AG10803 (cell line): ENCODE measurements at places on chromosomes 13 and 19.

DNA sequence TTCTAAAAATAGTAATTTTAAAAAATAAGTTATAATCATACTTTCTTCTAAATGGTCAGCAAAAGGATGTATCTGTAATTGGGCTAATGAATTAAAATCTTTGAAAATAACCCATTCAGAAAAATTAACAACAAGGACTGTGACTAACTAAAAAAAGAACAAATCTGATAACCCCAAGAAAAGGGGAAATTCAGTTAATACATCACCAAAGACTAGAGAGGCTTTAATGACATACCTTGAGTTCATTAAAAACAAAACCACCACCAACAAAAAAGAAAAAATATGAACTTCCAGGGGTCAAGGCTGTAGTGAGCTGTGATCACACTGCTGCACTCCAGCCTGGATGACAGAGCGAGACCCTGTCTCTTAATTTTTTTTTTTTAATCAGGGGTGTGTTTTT lies 121.8 kb downstream of the TBC1D4 start:
- DNase-seq, result no peak

GRCh38 chr13:95120650-95121049 lies 180.6 kb downstream of the ABCC4 start:
- no peak for DNase-seq

DNA sequence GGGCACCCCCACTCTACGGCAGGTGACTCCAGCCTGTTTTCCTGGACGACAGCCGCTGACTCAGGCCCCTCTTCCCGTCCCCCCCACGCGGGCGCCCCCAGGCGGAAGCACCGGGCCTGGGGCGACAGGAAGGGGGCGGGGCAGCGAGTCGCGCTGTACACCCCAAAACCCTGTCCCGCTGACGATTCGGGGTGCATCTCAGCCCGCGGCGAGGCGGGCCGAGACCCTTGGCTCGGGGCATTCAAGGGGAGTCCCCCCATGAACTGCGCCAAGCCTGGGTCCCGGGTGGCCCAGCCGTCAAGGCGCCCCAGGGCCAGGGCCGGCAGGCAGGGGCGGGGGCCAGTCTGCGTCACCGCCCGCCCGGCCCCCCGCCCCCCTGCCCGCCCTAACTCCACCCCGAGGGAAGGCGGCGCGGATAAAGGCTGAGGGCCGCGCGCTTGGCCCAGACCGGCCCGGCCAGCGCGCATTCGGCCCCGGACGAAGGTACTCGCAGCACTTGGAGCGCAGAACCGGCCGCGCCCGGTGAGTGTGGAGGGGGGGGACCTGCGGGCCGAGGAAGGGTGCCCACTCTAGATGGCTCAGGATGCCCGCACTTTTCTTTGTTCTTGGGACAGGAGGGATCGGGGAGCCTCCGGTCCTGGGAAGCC lies at the start of gene MIDN:
Gene MIDN (plus strand): TSS at position 445 of the 647 bp plus-strand sequence. CDS start 1,714 bp downstream, outside the sequence.
- peak; percentile 91 for DNase-seq

GRCh38 chr13:50401049-50401505 lies 385.8 kb downstream of the KCNRG start:
- DNase-seq, result peak; percentile 86

DNA sequence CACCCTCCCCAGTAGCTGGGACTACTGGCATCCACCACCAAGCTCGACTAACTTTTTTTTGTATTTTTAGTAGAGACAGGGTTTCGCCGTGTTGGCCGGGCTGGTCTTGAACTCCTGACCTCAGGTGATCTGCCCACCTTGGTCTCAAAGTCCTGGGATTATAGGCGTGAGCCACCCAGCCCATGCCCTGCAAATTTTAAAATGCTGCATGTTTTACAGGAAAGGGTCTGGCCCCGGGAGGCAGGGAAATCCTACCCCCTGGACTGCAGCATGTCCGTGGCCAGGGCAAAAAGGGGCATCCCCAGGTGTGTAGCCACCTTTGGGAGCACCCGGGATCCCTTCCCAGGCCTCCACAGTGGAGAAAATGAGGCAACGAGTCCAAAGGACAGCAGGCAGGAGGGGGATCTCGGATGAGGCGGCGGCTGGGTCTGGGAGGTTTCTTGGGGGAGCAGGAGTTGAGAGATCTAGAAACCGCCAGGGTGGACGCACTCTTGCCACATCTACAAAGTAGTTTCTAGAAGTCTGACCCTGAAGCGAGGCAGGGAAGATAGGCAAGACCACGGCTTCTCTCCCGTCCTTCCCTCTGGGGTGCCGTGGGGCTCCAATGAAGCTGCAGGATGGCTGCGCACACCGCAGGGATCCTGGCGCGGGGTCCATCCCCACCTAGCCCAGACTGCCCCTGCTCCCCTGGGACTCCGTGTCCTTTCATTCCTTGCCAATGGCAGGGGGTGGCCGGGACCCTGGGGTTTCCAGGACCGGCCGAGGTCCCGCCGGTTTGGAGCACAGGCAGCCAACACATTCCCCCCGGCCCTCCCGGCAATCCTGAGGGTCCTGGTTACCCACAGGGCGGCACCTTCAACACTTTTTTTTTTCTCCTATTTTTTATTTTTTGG lies 21.3 kb upstream of the ZBTB7A start:
- DNase-seq, result no peak

GRCh38 chr19:41956621-41957020 lies 2.5 kb downstream of the RABAC1 start:
- no peak for DNase-seq

- no peak for DNase-seq
Observed at GRCh38 chr13:88544836-88545235, 873.7 kb downstream of the SLITRK5 start.

GRCh38 chr13:69820180-69820579 lies 287.4 kb upstream of the ATXN8OS start:
- no peak for DNase-seq

DNA sequence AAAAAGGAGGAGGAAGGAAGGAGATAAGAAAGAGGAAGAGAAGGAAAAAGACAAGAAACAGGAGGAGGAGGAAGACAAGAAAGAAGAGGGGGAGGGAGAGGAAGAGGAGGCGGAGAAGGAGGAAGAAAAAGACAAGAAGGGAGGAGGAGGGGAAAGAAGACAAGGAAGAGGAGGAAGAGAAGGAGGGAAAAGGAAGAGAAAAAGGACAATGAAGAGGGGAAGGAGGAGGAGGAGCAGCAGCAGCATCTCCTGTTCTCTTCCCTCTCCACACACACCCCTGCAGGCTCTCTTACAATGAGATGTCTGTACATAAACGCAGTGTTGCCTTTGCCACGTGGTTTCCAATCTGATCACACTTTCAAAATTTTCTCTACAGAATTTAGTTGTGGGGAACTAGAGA lies 66.6 kb downstream of the RUBCNL start:
- DNase-seq, result no peak

GRCh38 chr19:13652810-13653590 lies 111.3 kb upstream of the MRI1 start:
- no peak for DNase-seq

GRCh38 chr19:34734537-34735103 lies 577 bp downstream of the ZNF181 start:
- peak; percentile 85 for DNase-seq

DNA sequence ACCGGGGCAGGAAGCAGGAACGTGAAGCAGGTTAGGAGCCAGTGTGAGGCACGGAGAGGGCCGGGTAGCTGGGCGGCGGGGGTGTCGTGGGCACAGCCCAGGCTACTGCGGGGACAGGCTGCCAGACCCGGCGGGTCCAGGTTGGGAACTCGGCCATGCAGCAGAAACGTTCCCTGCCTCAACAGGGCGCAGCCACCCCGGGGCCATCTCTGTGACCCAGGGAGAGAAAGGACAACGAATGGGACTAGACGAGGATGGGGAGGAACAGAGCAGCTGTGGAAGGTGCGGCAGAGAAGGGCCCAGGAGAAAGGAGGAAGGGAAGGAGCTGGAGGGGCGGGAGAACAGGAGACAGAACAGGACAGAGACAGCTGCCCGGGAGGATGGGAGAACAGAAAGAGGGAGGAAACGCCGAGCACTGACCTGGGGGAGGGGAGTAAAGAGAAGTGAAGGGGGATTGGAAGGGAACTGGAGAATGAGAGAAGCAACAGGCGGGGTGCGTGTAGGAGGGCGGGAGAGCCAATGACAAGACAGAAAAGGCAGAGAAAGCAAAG lies 12.9 kb upstream of the GARIN5A start:
- no peak for DNase-seq

GRCh38 chr13:43815204-43815603 lies 28.4 kb upstream of the ENOX1 start:
- DNase-seq, result peak; percentile 82

DNA sequence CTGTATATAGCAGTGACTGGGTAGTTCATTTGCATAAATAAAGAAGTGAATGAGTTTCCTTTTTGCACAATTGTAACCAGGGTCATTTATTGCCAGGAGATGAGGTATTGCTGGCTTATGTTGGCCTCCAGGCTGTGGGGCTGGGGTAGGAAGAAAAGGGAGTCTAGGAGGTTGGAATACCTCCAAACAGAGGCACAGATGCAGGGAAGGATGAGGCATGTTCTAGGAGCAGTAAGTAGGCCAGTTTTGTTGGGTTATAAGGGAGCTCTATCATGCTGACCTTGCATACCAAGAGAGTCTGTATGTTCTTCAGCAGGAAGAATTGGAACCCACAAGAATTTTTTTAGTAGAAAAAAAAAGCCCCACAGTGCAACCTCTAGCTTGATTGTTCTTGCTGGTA lies 17.2 kb upstream of the CYSLTR2 start:
- peak; percentile 44 for DNase-seq

DNA sequence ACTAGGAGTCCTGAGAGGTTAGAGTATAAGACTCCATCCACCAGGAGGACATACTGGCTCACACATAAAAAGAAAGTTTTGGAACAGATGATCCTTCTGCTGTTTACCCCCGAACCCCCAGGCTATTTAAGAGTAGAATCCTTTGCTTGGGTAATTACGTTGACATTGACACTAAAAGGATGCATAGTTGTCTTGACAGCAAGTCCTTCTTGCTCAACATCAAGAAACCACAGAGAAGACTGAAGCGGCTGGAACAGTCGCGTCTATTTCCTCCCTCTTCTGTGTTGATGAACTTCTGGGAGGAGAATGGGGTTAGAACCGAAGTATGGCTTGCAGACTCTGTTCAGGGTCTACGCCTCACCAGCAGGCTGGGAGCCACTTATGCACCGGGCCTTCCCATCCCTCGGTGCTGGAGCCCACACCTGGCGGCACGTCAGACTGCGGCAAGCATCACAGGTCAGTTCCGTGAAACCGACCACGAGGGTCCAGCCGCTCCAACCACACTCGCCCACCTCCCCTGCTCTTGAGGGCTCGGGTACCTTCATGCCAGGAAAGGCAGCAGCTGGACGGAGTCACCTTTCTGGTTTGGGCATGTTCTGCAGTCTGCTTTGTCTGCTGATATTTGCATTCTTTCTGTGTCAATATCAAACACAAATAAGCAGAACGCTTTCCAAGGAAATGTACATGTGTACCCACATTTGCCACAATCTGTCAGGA lies 42.4 kb upstream of the RANBP3 start:
- DNase-seq, result no peak

GRCh38 chr13:42532561-42533335 lies 41.2 kb upstream of the TNFSF11 start:
- DNase-seq, result no peak

DNA sequence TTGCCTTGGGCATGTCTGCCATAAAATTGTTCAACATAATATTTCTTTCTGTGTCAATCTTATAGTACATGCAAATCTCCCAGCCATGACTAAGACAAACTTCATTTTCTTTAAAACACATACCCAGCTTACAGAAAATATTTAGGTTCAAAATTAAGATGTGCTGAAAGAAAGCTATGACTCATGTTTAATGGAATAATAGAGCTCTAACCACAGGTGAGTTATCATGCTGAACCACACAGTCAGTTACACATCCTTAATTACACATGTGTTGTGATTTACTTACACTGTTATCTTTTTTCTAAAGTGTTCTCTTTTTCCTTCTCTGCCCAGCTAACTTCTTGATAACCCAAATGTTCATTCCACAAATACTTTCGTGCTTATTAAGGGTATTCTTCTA lies 1831.2 kb downstream of the OLFM4 start:
- no peak for DNase-seq

DNA sequence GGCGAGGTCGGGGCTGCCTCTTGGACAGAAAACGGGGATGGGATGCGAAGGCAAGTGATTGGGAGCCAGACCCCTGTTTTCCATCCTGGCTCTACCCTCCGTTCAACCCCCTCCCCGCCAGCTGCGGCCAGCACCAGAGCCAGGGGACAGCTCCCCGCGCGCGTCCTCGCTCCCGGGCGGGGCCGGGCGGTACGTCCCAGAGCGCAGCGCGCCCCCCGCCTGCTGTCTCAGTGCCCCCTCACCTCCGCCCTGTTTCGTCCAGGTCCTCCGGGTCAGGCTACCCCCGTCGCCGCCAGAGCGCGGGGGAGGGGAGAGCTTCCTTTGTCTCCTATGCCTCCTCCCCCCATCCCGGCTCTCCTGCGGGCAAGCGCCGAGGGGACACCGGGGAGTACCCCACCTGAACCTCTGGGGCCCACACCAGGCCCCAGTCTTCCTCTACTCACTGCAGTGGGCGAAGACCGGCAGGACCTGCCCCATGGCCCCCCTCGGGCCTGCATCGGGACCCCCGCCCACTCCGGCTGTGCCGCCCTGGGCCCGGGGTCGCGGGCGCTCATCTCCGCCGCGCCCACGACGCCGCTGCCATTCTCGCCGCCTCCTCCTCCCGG lies 396 bp downstream of the RTN2 start:
- no peak for DNase-seq

DNA sequence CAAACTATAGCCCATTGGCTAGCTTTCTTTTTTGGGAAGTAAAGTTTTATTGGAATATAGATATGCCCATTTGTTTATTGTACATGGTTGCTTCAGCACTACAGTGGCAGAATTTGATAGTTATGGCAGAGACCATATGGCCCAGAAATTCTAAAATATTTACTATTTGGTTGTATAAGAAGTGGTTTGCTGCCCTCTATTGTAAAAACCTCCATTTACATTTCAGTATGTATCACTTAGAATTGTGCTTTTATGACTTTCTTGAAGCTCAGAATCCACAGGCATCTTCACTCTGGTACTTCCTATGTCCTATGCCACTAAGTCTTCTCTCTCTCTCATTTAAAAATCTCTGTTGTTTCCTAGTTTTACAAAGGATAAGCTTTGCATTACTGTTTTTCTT lies 37.7 kb downstream of the DLEU7 start:
- peak; percentile 24 for DNase-seq

DNA sequence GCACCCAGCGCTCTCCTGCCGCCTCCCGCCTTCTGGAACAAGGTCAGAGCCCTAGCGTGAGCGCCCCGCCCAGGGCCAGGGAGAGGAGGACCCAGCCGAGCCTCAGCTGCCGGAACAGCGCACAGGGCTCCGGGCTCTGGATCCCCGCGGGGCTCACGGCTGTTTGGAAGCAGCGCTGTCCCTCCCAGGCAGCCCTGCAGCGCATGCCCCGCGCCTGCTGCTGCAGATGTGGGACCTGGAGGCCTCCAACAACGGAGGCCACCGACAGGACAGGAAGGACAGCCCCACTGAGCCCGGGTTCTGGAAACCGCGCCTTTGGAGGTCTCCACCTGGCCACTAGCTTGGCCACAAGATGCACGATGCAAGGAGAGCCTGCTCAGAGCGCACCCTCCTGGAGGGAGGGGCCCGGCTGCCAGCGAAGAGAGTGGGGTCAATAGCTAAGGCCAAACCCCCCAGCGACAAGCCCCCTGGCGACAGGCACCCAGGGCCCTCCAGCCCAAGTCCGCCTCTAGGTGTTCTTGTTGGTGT lies 12.6 kb downstream of the ZSCAN18 start:
- no peak for DNase-seq

GRCh38 chr19:34686455-34686854 lies 9.0 kb downstream of the ZNF302 start:
- DNase-seq, result no peak
